NCI-H2081 treated with DMSO at 0.1 percent for 48 hours (cell line): ENCODE measurements at places on chromosomes 16 and 17.

GRCh38 chr16:8505327-8505991 lies 84.9 kb downstream of the TMEM114 start:
- no peak for DNase-seq

DNA sequence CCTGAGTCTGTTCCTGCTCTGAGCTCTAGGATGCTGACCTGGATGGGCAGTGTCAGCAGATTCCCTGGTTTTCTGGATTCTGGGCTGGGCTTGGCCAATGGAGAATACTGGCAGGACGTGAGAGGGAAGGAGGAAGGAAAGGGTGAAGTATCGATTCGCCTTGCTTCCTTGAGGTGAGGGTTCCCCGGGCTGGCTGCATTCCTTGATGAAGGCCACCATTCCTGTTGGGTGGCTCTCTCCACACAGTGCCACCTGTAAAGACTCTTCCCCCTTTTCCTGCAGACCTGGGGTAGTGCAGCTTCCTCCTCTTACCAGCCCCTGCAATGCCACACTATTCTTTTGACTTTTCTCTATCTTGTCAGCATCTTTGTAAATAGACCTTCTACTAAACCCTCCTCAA lies 58.1 kb upstream of the TANC2 start:
- no peak for DNase-seq

DNA sequence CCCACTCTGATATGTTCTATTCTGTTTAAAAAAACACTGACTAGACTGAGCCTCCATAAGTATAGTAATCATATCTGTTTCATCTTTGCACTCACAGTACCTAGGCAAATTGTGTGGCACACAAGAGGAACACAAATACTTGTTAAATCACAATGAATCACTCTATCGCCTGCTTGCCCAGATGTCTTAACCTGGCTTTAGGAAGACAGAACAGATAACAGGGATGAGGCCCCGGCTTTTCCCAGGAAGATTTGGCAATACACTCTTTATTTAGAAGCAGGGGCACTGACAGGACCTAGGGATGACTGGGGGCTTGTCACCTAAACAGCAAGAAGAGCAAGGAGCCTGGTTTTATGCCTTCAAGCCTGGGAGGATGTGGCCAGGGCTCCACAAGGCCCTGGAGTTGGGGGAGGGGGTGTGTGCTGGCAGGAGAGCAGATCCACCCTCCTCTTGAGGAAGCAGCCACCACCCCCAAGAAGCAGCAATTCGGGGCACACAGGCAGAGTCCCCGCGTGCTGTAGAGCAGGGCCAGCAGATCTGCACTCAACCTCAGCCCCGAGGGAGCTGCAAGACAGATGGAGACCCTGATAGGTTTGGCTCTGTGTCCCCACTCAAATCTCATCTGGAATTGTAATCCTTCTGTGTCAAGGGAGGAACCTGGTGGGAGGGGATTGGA lies 41.0 kb upstream of the KSR1 start:
- DNase-seq, result no peak

DNA sequence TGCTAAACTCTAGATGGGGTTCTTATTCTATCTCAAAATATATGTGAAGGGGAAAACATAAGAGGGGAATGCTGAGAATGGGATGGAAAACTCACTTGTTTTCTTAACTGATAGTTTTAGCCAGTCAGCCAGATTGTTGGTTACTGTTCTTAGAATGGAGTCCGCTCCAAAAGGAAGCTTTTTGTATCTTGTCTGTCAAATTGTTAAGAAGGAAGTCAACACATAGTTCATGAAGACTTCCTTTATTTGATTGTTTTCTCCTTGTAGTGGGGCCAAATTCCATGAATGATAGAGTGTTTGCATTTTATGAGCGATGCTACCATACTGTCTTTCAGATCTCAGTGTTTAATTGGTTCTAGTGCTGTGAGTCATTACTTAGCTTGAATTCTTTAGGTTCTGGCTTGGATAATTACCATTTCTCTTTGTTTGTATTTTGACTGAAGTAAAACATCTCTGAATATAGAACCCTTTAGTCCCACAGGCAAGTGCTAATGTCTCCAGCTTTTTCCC lies 98.3 kb upstream of the GOT2 start:
- DNase-seq, result no peak

DNA sequence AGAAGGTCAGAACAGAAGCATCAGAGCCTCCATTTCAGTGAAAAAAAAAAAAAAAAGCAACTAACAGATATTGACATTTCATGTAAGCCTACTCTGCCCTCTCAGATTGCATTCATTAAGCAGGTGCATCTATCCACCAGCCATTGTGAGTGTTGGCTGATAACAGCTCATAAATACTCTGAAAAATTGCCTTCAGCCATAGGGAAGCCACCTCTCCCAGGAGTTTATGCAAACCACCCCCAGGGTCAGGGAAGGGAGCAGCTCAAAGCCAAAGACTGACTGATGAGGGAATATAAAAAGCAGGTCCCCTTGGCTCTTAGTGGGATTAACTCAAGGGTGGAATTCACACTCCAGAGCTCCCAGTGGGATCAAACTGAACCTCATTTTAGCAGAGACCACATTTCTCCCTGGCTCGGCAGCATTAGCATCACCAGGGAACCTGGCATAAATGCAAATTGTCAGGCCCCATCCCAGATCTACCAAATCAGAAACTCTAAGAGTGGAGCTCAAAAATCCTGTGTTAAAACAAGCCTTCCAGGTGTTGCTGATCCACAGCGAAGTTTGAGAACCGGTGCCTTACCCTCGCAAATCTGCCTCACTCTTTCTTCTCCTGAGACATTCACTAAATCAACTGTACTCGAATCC lies 14.2 kb downstream of the APOH start:
- peak; percentile 39 for DNase-seq

- peak; percentile 95 for DNase-seq
Measured at GRCh38 chr17:77160091-77160874, 19.5 kb downstream of the SEC14L1 start.

DNA sequence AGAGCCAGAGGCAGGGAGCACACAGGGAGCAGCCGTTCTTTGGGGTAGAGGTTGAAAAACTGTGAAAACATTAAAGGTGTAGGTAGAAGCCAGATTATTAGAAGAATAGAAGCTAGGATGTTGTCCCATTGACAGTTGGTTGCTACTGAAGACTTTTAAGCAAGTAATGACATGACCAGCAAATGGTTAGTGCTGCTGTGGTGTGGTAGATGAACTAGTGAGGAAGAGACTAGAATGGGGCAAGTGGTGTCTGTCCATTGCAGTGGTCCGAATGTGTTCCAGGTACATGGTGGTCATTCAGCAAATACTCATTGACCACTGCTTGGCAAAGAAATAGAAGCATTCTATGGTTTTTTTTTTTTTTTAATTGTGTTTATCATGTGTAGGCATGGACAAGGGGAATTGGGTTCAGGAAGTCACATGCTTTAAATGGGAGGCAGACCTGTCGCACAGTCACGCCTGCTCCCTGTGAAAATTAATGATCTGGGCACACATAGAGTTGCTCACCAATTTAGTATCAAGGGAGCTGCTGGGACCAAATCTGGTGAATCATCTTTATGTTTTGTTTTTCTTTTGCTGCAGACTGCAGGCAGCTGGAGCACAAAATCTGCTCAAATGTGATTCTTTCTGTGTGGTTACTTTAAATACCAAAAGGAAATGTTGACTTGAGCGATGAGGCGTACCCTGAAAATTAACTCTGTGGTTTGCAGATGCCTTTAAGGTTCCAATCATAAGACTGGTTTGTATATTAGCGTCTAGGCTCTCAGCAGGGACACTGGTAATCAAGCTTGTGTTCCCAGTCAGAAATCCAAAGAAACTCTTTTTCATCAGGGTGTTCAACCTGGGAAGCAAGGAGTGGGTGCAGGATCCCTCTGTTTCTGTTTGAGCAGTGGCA lies 30.7 kb downstream of the YPEL2 start:
- no peak for DNase-seq

DNA sequence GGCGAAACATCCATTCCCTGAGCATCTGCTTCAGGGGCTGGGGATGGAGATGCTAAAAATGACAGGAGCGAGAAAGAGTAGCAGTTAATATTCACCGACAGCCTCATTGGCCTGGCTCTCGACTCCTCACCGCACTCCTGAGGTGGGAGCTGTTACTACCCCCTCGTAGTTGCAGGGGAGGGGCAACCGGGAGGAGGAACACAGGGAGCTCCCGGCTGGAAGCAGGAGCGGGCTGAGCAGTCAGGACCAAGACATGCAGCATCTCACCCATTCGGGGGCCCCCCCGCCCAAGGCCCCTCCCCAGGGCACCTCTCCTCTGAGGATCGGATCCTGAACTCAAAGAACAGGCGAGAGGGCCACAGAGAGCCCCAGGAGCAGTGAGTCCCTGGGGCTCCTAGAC lies 4.5 kb upstream of the ACSF3 start:
- no peak for DNase-seq

DNA sequence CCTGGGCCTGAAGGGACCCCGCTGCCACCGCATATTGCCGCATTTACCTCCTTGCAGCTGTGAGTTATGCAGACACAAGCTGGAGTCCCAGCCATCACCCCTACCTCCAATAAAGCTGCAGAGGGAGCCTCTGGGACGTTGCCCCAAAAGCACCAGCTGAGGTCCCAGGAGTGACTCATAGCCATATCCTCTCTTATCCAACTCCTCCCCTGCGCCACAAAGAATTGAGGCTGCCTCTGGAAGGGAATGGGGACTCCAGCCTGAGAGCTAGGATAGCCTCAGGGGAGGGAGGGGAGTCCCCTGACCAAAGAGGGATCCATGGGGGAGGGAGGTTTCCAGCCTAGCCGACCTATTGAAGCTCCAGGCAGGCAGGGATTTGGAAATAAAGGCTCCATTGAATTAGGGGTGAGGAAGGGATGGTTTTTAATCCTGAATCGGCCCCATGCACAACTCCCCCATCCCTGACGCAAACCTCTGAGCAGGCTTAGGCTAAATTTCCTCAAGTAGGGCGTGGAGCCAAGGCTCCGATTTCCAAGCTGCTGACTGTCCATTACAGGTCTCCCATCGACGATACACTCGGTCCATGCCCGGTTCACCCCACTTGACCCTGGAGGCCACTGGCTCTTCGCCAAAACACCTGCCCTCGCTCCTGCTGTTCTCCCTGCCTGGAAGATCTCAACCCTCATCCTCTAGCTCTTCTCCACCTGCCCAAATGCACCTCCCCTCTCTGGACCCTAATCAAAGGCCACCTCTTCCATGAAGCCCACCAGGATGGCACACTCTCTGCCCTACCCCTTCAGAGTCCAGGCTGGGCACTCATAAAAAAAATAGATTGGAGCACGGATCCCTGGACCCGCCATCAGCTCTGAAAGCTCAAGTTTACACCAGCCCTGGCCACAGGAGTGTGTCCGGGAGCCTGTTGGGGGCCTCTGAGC lies 27.5 kb downstream of the PIMREG start:
- no peak for DNase-seq

DNA sequence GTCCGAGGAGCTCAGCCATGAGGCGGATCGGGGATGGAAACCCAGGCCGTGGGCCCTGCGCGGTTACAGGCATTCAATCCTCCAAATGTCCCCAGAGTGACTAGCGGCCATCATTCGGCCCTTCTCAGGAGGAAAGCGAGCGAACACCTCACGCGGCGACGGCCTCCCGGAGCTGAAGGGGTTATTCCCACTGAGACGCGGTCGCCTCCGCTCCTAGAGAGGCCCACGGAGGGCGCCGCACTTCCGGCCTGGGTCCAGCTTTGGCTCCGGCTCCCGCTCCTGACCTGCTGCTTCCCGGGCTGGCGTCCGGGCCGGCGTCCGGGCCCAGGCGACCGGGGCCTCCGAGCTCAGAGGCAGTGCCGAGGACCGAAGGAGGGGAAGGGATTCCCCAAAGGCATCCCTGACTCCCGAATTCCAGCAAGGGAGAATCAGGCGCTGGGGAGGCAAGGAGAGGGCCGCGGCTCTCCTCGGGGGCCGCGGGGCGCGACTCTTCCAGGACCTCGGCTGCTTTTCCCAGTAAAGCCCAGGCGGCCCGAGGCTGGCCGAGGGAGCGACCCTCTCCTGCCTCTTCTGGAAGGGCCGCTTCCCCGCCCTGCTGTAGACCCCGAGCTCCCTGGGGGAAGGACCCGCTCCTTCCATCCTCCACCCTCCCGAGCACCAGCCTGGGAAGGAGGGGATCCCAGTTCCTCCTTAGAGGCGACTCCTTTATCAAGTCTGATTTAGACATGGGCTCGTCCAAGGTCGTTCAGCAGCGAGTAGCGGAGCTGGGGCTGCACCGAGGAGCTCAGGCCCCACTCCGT lies 18.6 kb upstream of the ZNF629 start:
- DNase-seq, result no peak

GRCh38 chr17:68849673-68850610 lies 105.2 kb downstream of the ABCA8 start:
- DNase-seq, result no peak
